ENCODE measurements at places on chromosomes 1 and 21.
A peak's percentile ranks its signal among the peaks of the same experiment; 100 is the strongest.

GRCh38 chr1:37069406-37069805 is 35.1 kb upstream of the GRIK3 start:
- no peak overlapping the region for H3K27ac ChIP-seq
- H3K36me3 ChIP-seq: no peaks in the 10 kb centered on the region
- no peaks in the 10 kb centered on the region for H3K27me3 ChIP-seq
- H3K4me1 ChIP-seq: no peaks in the 10 kb centered on the region
- H3K4me3 ChIP-seq: no peak overlapping the region

DNA sequence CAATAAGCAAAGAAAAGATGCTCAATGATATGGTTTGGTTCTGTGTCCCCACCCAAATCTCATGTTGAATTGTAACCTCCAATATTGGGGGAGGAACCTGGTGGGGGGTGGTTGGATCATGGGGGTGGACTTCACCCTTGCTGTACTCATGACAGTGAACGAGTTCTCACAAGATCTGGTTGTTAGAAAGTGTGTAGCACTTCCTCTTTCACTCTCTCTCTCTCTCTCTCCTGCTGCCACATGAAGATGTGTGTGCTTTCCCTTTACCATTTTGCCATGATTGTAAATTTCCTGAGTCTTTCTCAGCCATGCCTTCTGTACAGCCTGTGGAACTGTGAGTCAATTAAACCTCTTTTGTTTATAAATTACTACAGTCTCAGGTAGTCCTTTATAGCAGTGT is 248.4 kb downstream of the HHIPL2 start:
- no peak overlapping the region for H3K27ac ChIP-seq
- H3K36me3 ChIP-seq: no peaks in the 10 kb centered on the region
- no peaks in the 10 kb centered on the region for H3K4me1 ChIP-seq
- H3K27me3 ChIP-seq: no peaks in the 10 kb centered on the region
- H3K4me3 ChIP-seq: no peak overlapping the region

DNA sequence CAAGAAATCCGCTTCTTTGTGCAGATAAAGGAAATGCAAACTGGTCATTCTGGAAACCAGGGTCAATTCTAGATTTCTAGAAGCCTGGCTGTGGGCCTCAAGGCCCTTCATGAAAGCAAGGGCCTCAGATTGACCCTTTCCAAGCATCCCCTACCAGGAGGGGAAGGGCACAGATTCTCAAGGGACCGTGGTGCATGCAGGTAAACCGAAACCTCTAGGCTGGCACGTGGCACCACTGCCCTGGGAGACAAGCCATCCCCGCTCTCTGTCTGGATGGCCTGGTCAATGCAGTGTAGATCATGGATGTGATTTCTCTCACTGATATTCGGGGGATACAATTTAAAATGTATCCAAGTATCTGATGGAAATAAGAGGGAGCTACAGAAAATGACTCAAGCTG is 69.4 kb downstream of the TOMM20 start:
- no peak overlapping the region for H3K4me3 ChIP-seq
- H3K4me1 ChIP-seq: peaks cover 10% of the 10 kb centered on the region
- H3K27ac ChIP-seq: no peak overlapping the region
- DNase-seq: no peak
- no peaks in the 10 kb centered on the region for H3K36me3 ChIP-seq

DNA sequence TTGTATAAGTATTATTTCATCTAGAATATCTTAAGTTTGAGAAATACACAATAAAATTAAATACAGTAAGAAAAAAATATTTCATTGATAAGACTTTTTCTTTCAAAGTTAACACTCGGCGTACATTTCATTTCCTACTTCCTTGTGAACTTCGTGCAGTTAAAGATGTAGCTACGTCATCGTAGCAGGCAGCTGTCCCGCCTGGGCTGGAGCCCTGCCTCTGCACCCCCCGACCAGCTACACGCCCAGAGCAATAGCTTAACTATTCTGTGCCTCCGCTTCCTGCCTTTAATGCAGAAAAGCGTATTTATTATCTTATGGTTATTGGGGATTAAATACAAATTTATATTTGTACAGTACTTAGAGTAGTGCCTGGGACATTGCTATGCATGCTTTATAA is 53.5 kb downstream of the CLSTN1 start:
- no peaks in the 10 kb centered on the region for H3K4me1 ChIP-seq
- peaks cover 18% of the 10 kb centered on the region for H3K36me3 ChIP-seq
- DNase-seq: no peak

DNA sequence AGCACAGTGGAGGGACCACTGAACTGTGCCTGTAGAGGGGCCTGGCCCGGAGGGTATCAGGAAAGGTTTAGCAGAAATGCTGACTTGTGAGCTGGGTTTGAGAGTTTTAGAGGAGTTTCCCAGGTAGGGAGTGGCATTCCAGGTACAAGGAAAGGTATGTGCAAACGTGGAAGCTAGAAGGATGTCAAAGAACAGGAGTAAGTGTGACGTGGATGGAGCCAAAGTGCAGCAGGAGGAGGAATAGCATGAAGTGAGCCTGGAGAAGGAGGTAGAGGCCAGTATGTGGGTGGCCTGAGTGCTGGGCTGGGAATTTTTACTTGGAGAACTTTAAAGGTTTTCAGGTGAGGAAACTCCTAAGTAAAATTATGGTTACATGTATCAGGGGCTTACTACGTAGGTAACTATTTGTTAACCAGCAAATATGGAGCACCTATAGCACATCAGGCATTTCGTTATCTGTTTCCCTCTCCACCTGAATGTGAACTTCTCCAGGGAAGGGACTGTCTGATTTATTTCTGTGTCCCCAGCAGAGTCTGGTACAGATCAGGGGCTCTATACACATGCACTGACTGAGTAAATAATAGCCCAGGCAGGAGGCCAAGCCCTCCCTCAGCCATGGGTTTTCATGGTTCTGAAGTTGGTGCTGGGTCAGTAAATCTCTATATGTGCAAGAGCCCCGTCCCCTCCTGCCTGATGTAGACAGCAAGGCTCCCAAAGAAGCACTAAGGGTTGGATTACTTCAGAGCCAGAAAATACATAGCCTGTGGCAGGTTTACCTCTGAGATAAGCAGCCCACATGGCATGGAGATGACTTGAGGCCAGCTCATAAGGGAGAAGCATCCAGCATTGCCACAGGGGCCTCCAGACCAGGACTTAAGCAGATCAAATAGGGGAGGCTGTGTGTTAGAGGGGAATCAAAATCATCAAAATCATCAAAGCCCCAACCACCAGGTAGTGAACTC is 43.4 kb downstream of the CDCP2 start:
- no peaks in the 10 kb centered on the region for H3K27me3 ChIP-seq
- no peak for DNase-seq
- H3K27ac ChIP-seq: no peak overlapping the region
- H3K36me3 ChIP-seq: no peaks in the 10 kb centered on the region
- H3K4me3 ChIP-seq: no peak overlapping the region

- peaks cover 18% of the 10 kb centered on the region for H3K36me3 ChIP-seq
- DNase-seq: no peak
- no peak overlapping the region for H3K27ac ChIP-seq
- H3K4me3 ChIP-seq: no peak overlapping the region
- H3K27me3 ChIP-seq: no peaks in the 10 kb centered on the region
Observed at GRCh38 chr1:235105051-235106043, 23.3 kb downstream of the TOMM20 start.

DNA sequence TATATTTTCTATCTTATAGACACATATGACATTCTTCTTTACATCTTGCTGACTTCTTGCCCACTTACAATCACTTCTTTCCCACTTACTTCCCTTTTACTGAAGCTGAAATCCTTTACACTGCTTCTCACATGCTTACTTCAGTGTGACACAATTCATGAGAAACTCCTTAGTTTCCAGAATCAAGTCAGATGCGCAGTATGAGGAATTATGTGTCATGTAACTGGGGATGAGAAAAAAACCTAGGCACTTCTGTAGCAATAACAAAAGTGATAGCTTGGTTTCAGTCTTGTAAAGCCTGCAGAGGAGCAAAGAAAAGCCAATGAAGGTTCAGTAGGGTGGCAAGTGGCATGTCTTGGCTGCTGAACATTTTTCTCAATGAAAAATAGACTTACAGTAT is 566.2 kb upstream of the RGS18 start:
- no peaks in the 10 kb centered on the region for H3K27me3 ChIP-seq
- no peak overlapping the region for H3K27ac ChIP-seq
- DNase-seq: no peak
- no peaks in the 10 kb centered on the region for H3K36me3 ChIP-seq
- H3K4me3 ChIP-seq: no peak overlapping the region
- no peaks in the 10 kb centered on the region for H3K4me1 ChIP-seq

- no peaks in the 10 kb centered on the region for H3K27me3 ChIP-seq
- no peak overlapping the region for H3K27ac ChIP-seq
- DNase-seq: no peak
- H3K4me1 ChIP-seq: no peaks in the 10 kb centered on the region
Observed at GRCh38 chr1:47213230-47213963, 18.6 kb downstream of the TAL1 start.

GRCh38 chr1:201316556-201316955 is 33.2 kb downstream of the PKP1 start:
- H3K4me1 ChIP-seq: no peaks in the 10 kb centered on the region
- no peak overlapping the region for H3K4me3 ChIP-seq
- DNase-seq: no peak
- no peaks in the 10 kb centered on the region for H3K36me3 ChIP-seq
- no peaks in the 10 kb centered on the region for H3K27me3 ChIP-seq

DNA sequence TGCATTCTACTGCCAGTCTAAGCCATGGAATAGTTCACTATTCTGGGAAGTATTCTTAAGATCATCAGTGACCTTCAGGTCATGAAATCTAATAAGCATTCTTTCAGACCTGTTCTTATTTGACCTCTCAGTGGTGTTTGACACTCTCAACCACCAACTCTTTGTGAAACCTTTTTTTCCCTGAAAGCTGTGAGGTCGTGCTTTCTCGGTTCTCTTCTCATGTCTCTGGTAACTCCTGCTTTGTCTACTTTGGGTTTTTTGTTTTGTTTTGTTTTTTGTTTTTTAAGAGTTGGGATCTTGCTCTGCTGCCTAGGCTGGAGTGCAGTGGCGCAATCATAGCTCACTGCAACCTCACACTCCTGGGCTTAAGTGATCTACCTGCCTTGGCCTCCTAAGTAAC is 56.3 kb downstream of the POU2F1 start:
- DNase-seq: no peak
- no peak overlapping the region for H3K27ac ChIP-seq

- DNase-seq: no peak
- H3K36me3 ChIP-seq: no peaks in the 10 kb centered on the region
- no peak overlapping the region for H3K27ac ChIP-seq
- H3K27me3 ChIP-seq: no peaks in the 10 kb centered on the region
- no peak overlapping the region for H3K4me3 ChIP-seq
Observed at GRCh38 chr1:107626073-107626796, 338.7 kb downstream of the VAV3 start.

GRCh38 chr1:237932816-237933215 is 42.1 kb upstream of the ZP4 start:
- H3K27me3 ChIP-seq: no peaks in the 10 kb centered on the region
- H3K36me3 ChIP-seq: no peaks in the 10 kb centered on the region
- H3K27ac ChIP-seq: no peak overlapping the region
- DNase-seq: no peak
- no peak overlapping the region for H3K4me3 ChIP-seq
- H3K4me1 ChIP-seq: no peaks in the 10 kb centered on the region

GRCh38 chr21:25487046-25487594 is 120.2 kb downstream of the MRPL39 start:
- H3K36me3 ChIP-seq: no peaks in the 10 kb centered on the region
- no peak overlapping the region for H3K4me3 ChIP-seq
- H3K27me3 ChIP-seq: no peaks in the 10 kb centered on the region
- no peak for DNase-seq
- no peak overlapping the region for H3K27ac ChIP-seq
- no peaks in the 10 kb centered on the region for H3K4me1 ChIP-seq

- DNase-seq: no peak
- H3K27me3 ChIP-seq: no peaks in the 10 kb centered on the region
- H3K36me3 ChIP-seq: no peaks in the 10 kb centered on the region
- H3K4me3 ChIP-seq: no peak overlapping the region
- H3K4me1 ChIP-seq: no peaks in the 10 kb centered on the region
Observed at GRCh38 chr1:176552999-176553398, 90.0 kb downstream of the PAPPA2 start.

DNA sequence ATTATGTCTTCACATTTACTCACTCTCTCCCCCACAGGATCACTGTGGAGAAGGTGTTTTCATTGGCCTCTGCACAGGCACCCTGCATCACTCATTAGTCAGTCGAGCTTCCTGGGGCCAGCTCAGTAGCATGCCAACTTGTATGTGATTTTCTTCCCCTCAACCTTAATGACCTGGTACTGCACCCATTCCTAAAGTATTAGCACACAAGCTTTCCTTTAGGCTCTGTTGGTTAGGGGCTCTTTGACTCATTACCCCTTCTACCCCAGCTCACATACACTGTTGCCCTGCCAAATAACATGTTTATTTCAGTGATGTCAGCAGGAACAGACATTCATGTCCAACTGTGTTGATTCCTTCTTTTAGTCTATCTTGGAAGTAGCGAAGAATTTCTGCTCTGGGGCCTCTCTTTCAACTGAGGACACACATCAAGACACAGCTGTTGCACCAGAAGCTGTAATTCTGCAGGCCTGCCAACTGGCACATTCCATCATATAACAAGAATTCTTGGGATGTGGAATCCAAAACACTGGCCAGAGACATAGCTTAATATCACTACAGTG is 603.5 kb upstream of the ADAMTS5 start:
- DNase-seq: no peak
- peak overlapping the region; percentile 42 for H3K27ac ChIP-seq
- no peak overlapping the region for H3K4me3 ChIP-seq
- no peaks in the 10 kb centered on the region for H3K27me3 ChIP-seq

GRCh38 chr1:167517535-167518330 is 596 bp downstream of the CD247 start:
- no peak overlapping the region for H3K27ac ChIP-seq
- no peak for DNase-seq
- no peak overlapping the region for H3K4me3 ChIP-seq
- H3K27me3 ChIP-seq: no peaks in the 10 kb centered on the region

- H3K4me1 ChIP-seq: no peaks in the 10 kb centered on the region
- H3K4me3 ChIP-seq: no peak overlapping the region
- H3K27me3 ChIP-seq: no peaks in the 10 kb centered on the region
- no peaks in the 10 kb centered on the region for H3K36me3 ChIP-seq
- H3K27ac ChIP-seq: no peak overlapping the region
- no peak for DNase-seq
Observed at GRCh38 chr1:182664296-182664695, 20.1 kb downstream of the RGS8 start.

- no peak overlapping the region for H3K4me3 ChIP-seq
- no peak overlapping the region for H3K27ac ChIP-seq
- H3K4me1 ChIP-seq: no peaks in the 10 kb centered on the region
- no peak for DNase-seq
- no peaks in the 10 kb centered on the region for H3K36me3 ChIP-seq
- H3K27me3 ChIP-seq: no peaks in the 10 kb centered on the region
Observed at GRCh38 chr1:241079047-241079446, 278.0 kb downstream of the RGS7 start.

DNA sequence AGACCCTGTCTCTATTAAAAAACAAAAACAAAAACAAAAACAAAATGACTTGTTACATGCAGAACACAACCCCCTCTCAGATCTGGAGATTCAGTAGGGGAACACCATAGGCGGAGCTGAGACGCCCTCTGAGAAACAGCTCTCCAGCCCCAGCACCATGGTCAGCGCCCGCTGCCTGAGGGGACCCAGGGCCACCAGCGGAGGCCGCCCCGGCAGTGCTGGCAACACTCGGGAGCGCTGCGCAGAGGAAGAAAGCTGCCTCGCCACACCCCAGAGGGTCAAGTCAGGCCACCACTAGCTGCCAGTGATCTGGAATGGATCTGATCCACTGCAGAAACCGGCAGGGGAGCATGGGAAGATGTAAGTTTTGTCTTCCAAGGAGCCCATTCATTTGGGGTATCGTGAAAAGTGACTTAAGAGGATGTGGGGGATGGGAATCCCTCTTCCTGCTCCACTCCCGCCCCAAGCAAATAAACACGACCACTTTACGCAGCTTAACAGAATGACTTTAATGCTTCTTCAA is 3.1 kb downstream of the ACTA1 start:
- no peaks in the 10 kb centered on the region for H3K36me3 ChIP-seq
- H3K4me3 ChIP-seq: no peak overlapping the region
- H3K27ac ChIP-seq: no peak overlapping the region
- peaks cover 21% of the 10 kb centered on the region for H3K4me1 ChIP-seq
- H3K27me3 ChIP-seq: peaks cover 22% of the 10 kb centered on the region

All from ascending aorta (tissue), 2 donors.